ENCODE measurements at places on chromosomes 6 and 20.

GRCh38 chr6:148192310-148192709, 150.3 kb upstream of the SASH1 start:
- DNase-seq: no peak

DNA sequence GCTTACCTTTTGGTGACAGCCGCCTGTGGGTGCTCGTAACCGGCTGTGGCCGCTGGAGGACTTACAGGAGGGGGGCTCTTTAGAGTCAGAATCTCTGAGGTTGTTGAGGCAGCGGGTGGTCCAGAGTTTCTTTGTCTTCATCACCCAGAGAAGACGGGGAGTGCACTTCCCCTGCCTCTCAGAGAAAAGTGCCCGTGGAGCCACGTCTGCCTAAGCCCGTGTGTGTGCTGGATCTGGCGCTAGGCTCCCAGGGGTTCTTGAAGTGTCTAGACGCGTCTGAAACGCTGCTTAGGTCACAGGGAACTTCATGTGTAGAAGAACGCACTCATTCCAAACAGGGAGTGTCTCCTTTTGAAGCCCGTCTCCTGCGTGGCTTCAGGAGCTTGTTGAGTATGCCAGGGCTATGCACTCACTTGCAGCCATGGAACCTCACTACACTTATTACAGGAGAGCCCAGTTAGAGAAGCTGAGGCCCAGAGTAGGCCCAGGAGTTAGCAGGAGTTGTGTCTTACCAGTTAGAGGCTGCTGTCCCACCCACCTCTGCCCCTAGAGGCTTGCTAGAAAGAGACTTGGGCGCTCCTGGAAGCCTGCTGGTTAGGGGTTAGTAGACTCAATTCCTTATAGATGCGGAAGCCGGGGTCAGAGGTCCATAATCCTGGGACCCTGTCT, 1.3 kb downstream of the LSM14B start:
- no peak for DNase-seq

GRCh38 chr20:54590856-54591255, 115.5 kb downstream of the DOK5 start:
- DNase-seq: no peak

DNA sequence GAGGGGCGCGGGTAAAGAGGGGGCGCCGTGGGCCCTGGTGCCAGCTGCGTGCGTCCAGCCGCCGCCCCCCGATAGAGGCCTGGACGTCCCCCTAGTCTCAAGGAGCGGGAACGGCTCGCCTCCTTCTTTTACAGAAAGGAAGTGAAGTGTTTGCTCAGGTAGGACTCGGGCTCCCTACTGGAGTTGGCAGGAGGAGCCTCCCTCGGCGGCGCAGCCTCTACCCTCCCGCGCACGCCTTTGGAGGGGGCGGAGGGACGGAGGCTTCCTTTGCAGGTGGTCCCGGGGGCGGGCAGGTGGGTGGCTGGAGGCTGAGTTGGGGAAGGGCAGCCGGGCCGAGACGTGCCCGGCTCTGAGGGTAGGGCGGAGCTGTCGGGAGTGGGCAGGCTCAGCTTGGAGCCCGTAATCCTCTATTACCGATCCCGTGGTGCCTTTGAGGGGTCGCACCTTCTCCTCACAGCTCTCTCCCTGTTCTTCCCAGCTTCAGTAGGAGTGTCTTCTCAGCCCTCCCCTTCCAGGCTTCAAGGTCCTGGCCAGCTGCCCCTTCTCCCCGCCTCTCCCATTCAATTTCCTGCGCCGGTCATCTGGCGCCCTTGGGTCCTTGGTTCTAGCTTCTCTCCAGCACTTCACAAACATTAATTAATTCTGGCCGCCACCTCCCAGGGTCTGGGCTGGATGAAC, 728 bp downstream of the ITPR3 start:
- peak; percentile 93 for DNase-seq

DNA sequence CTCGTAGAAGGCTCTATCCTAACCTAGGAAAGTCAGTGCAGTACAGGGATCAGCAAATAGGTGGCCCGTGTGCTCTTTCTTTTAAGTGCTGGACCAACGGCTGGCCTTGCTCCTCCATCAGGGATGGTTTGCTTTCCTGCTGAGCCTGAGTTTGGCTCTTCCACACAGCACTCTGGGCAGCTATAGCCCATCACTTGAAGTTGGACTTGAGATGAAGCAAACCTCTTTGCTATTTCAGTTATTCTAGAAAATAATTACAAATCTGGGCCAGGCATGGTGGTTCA, 66.9 kb upstream of the KCNK16 start:
- no peak for DNase-seq

DNA sequence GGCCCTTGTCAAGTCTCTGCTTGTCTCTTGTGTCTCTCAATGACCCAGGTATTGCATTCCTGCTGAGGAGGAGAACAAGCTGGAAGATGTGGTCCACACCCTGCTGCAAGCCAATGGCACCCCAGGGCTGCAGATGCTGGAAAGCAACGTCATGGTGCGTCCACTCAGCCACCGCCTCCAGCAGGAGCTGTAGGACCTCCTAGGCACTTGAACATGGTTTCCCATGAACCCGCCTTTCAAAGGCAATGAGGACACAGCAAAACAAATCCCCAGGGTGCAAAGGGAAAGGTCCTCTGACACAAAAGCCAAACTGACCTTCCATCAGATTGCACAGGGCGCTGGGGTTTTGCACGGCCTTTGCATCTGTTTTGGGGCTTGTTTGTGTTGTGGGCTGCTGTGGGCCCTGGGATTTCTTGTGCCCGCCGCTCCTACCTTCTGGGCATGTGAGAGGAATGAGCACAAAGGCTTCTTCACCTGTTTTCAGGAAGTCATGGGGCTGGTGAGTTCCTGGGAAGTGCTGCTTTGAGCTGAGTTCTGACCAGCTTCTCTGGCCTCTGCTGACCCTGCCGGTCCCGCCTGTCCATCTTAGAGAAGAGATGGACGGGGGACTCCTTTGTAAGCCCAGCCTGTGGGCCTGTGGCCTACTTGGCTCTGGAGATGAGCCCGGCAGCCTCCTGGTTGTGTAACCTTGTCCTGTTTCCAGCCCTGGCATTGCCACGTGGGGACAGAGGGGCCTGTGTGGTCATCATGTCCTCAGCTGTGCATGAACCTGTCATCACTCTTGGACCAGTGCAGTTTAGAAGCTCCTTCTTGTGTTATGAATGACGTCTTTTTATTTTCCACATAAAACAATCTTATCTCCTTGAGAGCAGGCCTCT, 151.3 kb downstream of the DTNBP1 start:
- DNase-seq: no peak

DNA sequence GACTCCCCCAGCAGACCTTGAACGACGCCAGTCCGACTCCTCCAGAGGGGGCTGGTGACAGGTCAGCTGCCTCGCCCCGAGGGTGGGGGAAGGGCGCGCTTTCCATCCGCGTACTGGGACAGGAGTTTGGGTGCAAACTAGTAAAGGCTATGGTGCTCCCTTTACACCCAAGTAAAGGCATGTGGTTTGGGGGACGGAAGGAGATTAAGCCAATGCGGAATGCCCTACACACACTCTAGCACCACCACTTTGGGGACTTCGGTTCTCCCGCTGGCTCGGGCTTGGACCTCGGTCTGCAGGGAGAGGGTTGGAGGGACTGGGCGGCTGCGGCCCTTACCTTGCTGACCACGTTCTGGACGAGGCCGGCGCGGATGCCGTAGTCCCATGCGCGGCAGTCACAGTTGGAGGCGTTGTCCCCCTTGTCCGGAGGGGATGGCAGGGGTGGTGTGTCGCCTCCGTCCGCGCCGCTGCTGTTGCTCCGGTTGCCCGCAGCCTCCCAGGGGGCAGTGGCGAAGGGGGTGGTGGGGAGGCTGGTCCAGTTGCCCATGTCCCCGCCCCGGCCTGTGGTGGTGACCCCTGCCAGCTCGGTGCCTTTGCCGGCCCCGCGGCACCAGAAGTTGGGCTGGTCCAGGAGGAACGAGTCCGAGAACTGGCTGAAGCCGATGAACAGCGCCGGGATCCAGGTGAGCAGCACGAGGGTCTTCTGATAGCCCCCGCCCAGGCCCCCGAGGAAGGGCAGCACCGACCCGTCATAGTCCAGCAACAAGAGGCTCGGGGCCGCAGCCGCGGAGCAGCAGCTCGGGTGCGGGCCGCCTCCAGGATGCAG, 1.1 kb downstream of the SLC22A23 start:
- peak; percentile 67 for DNase-seq

DNA sequence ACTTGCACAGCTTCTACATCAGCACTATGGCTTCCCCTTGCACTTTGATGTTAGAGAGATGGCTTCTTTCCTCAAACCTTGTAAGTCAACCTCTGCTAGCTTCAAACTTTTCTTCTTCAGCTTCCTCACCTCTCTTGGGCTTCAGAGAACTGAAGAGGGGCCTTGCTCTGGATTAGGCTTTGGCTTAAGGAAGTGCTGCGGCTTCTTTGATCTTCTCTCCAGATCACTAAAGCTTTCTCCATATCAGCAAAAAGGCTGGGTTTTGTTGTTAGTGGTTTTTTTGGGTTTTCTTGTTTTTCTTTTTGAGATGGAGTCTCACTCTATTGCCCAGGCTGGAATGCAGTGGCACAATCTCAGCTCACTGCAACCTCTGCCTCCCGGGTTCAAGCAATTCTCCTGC, 24.0 kb downstream of the CDK5RAP1 start:
- no peak for DNase-seq

DNA sequence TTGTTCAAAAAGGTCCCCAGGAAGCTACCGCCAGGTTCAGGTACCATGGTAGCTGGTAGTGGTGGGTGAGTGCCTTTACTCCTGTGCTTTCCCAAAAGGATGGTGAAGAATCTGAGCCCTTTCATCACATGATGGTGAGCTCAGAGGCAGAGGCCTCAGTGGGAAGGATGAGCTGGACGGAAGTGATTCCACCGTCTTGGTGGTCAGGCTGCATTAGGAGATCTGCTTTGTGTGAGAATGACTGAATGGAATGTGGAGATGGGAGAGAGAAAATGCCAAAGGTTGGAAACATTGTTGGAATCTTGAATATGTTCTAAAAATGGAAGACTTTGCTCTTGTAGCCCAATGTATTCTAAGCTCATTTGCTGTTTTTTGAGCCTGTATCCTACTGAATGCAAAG, 108.1 kb upstream of the SCP2D1 start:
- no peak for DNase-seq

GRCh38 chr6:134288538-134289203, 29.2 kb downstream of the SGK1 start:
- DNase-seq: no peak

- no peak for DNase-seq
Measured at GRCh38 chr6:33383427-33384185, 8.0 kb upstream of the KIFC1 start.

Measured in NCI-H69 (cell line).